ENCODE measurements at places on chromosomes 6 and 20.

DNA sequence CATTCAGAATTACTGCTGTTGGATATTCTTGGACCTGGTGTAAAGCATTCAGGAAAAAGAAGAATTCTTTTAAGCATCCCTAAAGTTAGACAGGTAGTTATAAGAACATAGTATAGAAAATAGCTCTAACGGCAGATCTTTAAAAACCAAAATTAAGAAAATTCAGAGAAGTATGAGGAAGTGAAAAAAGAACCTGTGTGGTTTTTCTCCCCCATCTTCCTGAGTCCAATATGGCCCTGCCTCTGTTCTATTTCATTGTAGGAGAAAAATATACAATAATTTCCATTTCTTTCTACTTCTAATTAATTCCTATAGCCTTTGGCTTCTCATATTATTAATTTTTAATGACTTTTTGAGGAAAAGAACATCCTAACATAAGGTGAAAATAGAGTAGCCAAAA is 47.1 kb downstream of the FHL5 start:
- no peak for DNase-seq

- DNase-seq = no peak
These were observed 5.9 kb upstream of the SERINC3 start for GRCh38 chr20:44527716-44528199.

DNA sequence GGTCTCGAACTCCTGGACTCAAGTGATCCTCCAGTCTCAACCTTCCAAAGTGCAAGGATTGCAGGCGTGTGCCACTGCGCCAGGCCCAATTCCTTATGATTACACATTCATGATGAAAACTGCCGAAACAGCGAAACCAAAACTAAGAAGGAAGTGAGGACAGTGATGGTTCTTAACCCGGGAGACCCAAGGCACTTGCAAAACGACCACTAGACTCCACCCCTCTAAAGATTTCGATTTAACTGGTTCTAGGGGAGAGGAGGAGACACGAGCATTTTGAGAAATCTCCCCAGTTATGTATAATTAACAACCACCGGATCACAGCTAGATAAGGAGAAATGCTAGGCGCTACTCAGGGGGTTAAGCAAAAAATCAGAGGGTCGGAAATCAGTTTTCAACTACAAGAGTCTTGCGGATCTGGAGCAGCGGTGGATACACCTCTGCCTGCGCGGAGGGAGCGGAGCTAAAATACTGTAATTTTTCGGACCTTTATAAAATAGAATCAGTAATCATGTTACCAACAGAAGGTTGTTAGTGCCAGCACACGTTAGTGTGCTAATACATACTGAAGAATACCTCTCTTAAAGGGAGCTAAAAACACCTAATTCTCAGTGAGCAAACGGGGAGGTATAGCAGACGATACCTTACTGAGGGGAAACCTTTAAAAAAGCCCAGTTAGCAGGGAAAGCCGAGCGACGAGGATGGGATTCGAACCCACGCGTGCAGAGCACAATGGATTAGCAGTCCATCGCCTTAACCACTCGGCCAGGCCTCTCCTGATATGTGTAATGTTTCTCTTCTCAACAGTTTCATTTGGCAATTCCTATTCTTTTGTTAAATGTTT is 60.0 kb upstream of the BTN3A2 start:
- DNase-seq = peak; percentile 76

DNA sequence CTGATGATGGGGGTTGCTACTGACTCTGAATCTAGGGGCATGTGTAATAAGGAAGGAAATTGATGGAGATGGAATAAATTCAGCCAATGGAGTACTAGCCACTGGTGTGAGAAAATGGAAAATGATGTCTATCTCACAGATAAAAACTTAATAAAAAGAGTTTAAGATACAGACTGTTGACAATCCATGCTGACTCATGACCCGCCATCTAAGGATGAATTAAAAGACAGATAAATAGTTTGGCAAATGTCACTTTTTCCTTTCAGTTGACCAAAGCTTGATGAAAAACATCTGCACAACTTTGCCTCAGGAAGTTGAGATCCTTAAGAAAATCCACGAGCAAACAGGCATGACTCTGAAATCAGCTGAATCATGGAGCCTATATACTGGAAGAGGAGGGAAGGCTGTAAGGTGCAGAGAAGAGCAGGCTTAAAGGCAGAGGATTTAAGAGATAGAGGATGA is 82.6 kb upstream of the BMP5 start:
- no peak for DNase-seq

DNA sequence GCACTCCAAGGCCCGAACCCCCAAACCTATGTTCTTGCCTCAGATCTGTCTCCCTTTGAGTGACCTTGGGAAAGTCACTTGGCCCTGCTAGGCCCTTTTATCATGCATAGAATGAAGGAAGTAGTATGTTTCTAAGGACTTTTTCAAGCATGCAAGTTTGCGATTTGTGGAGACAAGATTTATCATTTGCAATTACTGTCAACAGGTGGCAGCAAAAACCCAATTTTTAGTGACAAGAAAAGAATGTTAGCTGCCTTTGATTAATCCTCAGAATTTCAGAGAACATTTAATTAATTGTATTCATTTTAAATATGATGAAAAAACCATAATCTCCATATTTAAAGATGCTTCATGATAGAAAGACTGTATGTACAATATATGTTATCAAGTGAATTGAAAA is 28.3 kb upstream of the PREP start:
- DNase-seq = no peak

- no peak for DNase-seq
These were observed 25.1 kb downstream of the FKBP1C start for GRCh38 chr6:63236398-63236817.

DNA sequence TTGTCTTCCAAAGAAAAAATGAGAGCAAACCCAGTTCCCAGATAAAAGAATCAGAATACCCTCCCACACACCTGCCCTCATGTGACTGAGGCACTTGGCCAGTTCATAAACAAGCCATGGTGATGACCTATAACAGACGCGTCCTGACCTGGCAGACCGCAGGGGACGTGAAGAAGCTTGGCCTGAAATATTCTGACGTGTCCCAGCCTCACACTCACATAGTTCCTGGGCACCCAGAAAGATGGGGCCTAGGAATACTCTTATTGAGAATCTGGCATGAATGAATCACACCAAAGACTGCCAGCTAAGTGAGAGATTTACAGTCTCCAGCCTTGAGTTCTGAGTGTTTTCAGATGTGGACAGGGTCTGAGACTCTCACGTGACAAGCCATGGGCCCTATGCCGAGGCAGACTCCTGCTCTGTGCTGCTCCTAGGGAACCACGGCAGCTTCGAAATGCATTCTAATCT is 17.2 kb upstream of the MAP3K4 start:
- no peak for DNase-seq

DNA sequence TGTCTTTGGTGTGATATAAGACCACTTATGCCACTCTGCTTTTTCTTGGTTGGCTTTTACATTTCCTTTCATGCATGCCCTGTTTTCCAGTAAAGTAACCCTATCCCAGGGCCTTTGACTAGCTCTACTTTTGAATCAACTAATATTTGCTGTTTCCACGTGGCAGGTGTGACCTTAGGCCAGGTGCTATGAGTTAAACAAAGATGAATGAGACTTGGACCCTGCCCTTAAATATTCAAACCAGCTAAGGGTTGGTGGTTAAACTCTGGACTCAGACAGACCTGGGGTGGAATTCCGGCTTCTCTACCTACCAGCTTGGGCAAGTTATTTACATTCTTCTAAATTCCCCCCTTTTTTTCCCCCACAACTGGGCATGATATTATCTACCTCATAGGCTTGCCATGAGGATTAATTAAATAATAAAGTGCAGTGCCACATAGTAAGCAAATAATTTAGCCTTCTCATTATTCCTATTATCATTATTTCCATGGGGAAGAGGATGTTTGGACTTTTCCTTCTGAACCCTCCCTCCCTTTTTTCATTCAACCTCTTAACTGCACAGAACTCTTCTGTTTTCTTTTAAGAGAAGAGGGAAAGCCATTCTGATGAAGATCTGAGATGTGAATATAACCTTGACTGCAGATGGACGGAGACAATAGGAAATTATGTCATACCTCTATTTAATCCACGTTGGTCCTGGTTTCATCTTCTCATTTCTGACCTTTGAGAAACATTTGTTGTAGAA is 143.6 kb upstream of the TNFAIP3 start:
- DNase-seq = no peak

GRCh38 chr6:34866509-34866908 is 21.3 kb downstream of the TAF11 start:
- DNase-seq = no peak

- DNase-seq = no peak
These were observed 796.5 kb downstream of the PRIM2 start for GRCh38 chr6:58113960-58114359.

- no peak for DNase-seq
These were observed 90.0 kb upstream of the BACH2 start for GRCh38 chr6:90386399-90387382.

DNA sequence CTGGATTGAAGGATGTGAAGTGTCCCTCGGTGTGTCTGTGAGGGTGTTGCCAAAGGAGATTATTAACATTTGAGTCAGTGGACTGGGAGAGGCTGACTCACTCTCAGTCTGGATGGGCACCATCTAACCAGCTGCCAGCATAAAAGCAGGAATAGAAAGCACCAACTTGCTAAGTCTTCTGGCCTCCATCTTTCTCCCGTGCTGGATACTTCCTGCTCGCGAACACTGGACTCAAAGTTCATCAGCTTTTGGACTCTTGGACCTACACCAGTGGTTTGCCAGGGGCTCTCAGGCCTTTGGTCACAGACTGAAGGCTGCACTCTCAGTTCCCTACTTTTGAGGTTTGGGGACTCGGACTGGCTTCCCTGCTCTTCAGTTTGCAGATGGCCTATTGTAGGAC is 220.3 kb upstream of the LRFN2 start:
- DNase-seq = no peak

- DNase-seq = no peak
These were observed 123.2 kb downstream of the TFAP2C start for GRCh38 chr20:56752274-56752673.

DNA sequence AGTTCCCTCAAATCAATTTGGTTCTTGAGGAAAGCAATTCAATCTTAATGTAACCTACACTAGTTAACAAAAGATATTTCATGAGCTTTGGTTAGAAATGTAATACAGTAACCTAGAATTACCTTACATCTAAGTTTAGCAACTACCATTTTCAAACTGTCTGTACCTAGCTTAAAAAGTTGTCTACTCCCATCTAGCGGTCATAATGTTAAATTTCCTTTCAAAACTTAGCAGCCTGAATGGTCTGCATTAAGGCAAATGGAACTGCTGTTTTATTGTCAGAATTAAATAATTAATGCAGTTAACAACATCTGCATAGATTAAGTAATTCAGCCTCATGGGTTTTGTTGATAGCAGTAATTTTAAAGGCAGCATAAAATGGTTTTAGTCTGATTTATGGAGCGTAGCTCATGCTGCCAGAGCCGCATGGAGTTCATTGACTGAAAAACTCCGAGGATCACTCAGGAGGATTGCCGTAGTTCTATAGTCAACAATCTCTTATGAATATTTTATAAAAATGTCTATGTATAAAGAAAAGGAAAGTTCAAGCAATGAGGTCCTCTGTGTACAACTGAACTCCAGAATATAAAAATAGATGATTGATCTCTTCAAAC is 485.4 kb upstream of the MANEA start:
- DNase-seq = no peak

GRCh38 chr6:22326500-22326899 is 29.7 kb upstream of the PRL start:
- DNase-seq = no peak

- no peak for DNase-seq
These were observed 175.6 kb upstream of the RNF24 start for GRCh38 chr20:4190792-4191519.

GRCh38 chr6:138419766-138420165 is 15.7 kb downstream of the HEBP2 start:
- DNase-seq = no peak

- DNase-seq = no peak
These were observed 211.6 kb upstream of the ZNF184 start for GRCh38 chr6:27684264-27685211.

GRCh38 chr20:53539516-53539915 is 54.1 kb downstream of the ZNF217 start:
- DNase-seq = no peak

DNA sequence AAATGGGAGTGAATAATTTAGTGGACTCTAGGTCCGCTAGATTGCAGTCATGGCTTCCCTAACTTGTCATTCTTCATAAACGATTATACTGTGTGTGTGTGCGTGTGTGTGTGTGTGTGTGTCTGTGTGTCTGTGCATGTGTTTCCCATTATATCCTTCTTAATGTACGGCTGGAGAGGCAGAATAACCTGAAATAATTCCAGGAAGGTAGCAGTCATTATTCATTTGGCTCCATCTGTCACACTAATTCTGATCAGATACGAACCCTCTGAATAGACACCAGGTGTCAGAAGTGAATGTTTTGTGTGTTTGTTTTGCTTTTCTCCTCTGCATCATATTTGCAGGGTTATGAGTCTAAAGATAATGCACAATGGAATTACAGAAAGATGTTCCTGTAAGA is 372.9 kb downstream of the DOK5 start:
- no peak for DNase-seq

DNA sequence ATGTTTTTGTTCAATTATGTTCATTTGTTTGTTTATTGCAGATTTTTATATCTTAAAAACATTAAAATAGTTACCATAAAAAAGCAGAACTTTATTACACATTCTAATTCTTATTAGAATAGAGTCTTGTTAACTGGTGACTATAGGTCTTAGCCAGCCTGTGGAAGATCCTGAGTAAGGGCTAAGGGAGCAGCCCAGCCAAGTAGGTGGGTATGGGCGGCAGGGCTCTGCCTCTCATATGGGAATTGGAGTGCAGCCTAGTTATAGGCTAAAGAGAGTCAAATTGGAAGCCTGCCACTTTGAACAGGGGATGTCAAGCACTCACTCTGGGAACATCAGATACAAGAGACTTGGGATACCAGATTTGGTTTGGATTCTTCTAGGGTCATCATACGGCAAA is 10.5 kb upstream of the HSF2 start:
- DNase-seq = no peak

GRCh38 chr6:49269190-49269589 is 193.9 kb downstream of the MMUT start:
- no peak for DNase-seq

DNA sequence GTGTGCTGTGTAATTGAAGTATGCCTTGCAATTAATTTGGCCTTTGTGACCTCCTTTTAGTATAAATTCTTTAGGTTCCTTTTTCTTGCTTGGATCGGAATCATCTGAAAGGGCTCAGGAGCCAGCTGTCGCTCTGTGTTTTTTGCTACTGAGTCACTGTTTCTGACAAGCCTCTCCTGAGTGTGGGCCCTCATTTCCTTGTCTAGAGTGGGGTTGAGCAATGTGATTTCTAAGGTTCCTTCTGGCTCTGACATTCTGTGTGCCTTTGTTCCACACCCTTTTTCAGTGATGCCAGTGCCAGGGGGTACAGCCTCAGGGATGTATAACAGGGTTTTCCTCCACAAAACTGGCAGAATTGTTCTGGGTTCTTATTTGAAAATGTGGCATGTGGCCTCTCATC is 26.5 kb downstream of the DAAM2 start:
- DNase-seq = no peak

- DNase-seq = no peak
These were observed 294.2 kb downstream of the FOXC1 start for GRCh38 chr6:1903780-1904465.

- DNase-seq = peak; percentile 67
These were observed 119.4 kb downstream of the JARID2 start for GRCh38 chr6:15365273-15365687.

GRCh38 chr20:32114305-32114960 is 4.9 kb downstream of the TM9SF4 start:
- DNase-seq = no peak

GRCh38 chr6:167676666-167677421 is 149.9 kb upstream of the AFDN start:
- DNase-seq = no peak

All from mesothelial cell of epicardium (in vitro differentiated cells).